Right hindlimb (tissue), 1 donor: ENCODE measurements at places on chromosomes 5 and 9.

DNA sequence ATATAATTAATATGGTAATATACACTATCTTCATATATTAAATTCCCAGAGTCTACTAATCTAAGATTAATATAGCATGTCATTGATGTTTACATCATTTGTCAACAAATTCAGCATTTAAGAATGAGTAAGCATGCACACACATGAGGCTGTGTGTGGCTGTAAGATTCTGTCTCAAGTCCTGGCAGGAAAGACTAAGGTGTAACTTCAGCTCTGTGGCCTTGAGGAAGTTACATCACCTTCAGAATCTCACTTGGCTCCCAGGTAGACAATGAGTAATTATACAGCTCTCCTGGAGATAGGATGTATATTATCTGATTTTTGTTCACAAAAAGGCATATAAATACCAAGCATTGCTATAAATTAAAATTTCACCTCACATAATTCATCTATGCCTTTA, 119.4 kb upstream of the IQGAP2 start:
- no peak for DNase-seq

DNA sequence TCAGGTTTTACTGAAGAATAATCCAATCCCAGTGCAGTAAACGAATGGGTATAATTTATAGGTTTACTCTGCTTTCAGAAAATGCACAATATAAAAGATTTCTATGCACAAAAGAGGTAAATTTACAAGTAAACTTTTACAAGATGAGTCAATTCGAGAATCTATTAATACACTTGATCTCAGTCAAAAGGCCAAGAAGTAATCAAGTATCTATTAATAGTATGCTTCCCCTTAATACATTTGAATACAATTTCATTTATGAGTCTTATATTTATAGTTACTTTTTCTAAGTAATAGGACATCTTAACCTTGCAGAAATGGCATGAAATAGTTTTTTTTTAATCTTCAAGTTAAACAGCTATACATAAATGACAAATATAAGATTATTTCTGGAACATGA, 355.2 kb upstream of the EFNA5 start:
- DNase-seq: no peak

GRCh38 chr9:136992819-136993369, 672 bp downstream of the PAXX start:
- no peak for DNase-seq

DNA sequence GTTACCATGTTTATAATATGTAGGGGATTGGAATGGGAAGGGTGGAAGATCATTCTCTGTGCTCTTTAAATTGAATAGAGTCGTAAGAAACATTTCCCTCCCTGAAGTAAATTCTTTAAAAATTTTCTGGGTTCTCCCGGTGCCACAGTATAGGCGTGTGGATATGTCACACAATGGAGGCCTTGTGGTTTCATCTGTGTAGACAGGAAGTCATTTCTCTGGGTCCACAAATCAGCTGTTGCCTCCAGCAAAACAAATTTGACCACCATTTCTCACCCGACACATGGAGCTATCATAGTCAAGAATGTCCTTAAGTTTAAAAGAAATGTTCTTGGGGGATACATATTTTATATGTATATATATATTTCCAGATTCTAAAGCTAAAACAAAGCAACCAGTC, 17.4 kb downstream of the CEP78 start:
- no peak for DNase-seq

- no peak for DNase-seq
Observed at GRCh38 chr5:149748471-149749094, 18.5 kb downstream of the PPARGC1B start.

DNA sequence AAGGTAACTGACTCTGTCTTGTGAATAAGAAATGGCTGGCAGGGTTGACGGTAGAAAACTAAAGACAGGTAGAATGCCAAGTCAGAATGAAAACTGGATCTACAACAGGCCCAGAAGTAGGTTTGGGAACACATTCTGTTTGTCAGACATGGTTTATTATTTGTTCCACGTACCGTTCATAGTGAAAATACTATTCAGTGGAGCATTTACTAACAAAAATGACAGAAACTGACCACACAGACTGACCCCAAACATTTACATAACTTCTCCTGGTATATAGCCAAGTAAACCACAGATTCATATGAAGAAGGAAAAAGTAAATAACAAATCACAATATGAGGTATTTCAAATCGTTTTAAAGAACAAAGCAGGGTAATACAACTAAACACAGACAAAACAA, 73.7 kb downstream of the SLC38A9 start:
- DNase-seq: no peak

GRCh38 chr9:123761905-123762605, 167.9 kb downstream of the DENND1A start:
- no peak for DNase-seq

- DNase-seq: no peak
Observed at GRCh38 chr9:18857769-18858168, 175.2 kb downstream of the SAXO1 start.

DNA sequence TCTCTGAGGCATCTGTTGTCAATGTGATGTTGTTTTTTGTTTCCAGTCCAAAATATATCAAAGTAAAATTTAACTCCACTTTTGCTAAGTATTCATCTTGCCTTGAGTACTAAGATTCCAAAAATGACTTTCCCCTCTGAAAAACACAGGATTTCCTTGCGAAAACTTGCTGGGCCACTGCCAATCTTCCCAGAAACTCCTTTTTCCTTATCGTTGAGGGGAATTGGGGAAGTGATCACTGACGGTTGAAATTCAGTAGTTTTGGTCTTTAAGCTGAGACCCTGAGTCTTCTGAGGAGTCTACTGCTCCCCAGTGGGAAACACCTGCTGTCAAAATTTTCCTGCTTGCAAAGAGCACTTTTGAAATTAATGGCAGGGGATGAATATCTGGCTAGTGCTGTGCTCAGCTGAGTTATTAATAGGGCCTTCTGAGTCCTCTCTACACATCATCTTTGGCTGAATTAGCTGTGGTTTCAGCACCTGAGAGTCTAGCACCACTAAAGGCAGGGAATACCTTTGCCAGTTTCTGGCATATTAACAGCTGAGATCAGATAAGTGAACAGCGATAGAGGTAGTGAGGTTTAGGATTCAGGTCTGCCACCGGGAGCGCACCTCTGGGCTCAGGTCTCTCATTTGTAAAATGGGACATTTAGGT, 18.0 kb downstream of the TLR4 start:
- DNase-seq: no peak

- no peak for DNase-seq
Observed at GRCh38 chr9:16368237-16369087, 502.0 kb downstream of the BNC2 start.

DNA sequence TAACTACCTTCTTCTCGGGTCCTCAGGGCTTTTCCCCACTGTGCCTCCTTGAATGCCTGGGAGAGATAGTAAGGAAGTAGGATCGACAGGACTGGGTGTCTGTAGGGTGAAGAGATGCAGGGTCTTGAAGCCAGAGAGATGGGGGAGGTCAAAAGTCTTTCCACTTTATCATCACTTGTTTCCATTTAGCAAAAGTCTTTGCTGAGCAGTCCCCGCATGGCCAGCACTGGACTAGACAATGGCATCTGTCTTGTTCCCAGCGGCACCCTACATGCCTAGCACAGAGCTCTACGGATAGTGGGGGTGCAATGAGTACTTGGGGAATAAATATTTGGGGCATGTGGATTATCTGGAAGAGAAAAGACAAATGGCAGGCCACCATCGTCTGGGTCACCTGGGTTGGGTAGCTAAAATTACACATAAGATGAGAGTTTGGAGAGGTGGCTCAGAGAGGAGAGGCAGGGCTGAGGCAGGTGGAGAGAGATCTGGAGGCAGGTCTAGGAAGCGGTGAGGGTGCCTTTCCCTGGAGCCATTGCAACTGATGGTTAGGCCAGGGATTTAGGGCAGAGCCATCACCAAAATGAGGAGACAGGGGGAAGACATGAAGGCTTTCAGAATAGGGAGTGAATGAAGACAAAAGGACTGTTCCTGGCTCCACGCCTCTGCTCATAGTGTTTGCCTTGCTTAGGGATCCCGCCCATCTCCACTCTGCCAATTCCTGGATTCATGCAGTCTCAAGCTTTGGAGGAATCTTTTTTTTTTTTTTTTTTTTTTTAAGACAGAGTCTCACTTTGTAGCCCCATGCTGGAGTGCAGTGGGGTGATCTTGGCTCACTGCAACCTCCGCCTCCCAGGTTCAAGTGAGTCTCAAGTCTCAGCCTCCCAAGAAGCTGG, 250.8 kb upstream of the KLF4 start:
- DNase-seq: peak; percentile 71

DNA sequence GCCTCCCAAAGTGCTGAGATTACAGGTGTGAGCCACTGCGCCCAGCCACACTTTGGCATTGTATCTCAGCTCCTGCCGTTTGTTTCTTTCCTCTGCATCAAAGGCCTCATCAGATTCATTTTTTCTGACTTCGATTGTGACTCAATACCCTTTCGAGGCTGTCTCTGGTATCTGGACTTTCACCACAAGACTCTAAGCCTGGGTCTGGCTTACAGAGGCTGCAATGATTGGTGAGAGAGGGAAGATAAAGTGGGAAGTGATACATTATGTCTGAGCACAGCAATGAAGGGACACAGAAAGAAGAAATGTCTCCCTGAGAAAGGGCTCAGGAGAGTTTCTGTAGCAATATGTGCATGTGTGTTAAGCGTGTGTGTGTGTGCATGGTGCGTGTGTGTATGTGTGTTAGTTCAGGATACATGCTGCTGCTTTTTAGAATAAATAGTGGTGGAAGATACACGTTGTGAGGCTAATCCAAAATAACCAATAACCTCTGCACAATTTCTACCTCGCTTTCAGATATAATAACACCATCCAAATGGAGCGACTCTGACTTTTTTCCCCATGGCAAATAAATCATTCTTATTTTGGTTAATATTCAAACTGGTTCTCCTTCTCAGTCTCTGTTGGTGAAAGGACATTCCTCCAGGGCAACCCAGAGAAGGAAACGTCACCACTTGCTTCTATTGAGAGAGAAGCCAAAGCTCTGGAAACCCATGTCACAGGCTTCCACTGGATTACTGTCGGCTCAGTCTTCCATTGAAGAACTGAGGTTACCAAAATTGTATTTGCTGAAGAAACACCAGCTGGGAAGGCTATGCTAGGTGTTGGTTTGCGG, 8.1 kb upstream of the DAB2 start:
- no peak for DNase-seq

GRCh38 chr9:107600060-107600573, 110.5 kb upstream of the KLF4 start:
- no peak for DNase-seq

- DNase-seq: no peak
Observed at GRCh38 chr5:67235399-67236110, 39.0 kb upstream of the CD180 start.

- no peak for DNase-seq
Observed at GRCh38 chr5:136020001-136020382, 8.8 kb upstream of the TGFBI start.

GRCh38 chr5:90886381-90886780, 327.8 kb downstream of the ADGRV1 start:
- no peak for DNase-seq

DNA sequence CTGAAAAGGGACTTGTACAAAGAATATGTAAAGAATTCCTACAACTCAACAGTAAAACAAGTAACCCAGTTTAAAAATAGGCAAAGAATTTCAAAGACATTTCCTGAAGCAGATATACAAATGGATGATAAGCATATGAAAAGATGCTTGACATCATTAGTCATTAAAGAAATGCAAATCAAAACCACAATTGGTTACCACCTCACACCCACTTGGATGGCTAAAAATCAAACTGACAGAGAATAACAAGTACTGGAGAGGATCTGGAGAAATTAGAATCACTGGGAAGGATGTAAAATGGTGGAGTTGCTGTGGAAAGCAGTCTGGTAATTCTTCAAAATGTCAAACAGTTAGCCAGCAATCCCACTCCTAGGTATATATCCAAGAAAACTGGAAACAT, 12.5 kb upstream of the FOXE1 start:
- DNase-seq: no peak

GRCh38 chr5:98307811-98308210, 465.7 kb upstream of the RGMB start:
- DNase-seq: no peak

- no peak for DNase-seq
Observed at GRCh38 chr5:75057561-75057960, 5.2 kb upstream of the GCNT4 start.

DNA sequence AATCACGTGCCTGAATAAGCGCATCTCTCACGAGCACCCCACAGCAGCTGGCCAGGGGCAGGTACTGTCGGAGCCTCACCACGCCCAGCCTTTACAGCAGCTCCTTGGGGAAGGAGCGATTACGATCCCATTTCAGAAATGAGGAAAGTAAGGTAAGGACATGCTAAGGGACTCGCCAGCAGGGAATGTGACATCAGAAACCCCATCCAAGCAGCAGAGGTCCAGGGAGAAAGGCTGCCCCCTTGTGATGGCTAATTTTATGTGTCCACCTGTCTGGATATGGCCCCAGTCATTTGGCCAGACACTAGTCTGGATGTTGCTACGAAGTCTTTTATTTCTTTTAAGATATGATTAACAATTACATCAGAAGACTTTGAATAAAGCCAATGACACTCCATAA, 77.3 kb downstream of the UBE2QL1 start:
- DNase-seq: no peak

- no peak for DNase-seq
Observed at GRCh38 chr9:92385001-92385400, 19.4 kb downstream of the OGN start.

GRCh38 chr9:20474496-20474895, 147.8 kb downstream of the MLLT3 start:
- no peak for DNase-seq

DNA sequence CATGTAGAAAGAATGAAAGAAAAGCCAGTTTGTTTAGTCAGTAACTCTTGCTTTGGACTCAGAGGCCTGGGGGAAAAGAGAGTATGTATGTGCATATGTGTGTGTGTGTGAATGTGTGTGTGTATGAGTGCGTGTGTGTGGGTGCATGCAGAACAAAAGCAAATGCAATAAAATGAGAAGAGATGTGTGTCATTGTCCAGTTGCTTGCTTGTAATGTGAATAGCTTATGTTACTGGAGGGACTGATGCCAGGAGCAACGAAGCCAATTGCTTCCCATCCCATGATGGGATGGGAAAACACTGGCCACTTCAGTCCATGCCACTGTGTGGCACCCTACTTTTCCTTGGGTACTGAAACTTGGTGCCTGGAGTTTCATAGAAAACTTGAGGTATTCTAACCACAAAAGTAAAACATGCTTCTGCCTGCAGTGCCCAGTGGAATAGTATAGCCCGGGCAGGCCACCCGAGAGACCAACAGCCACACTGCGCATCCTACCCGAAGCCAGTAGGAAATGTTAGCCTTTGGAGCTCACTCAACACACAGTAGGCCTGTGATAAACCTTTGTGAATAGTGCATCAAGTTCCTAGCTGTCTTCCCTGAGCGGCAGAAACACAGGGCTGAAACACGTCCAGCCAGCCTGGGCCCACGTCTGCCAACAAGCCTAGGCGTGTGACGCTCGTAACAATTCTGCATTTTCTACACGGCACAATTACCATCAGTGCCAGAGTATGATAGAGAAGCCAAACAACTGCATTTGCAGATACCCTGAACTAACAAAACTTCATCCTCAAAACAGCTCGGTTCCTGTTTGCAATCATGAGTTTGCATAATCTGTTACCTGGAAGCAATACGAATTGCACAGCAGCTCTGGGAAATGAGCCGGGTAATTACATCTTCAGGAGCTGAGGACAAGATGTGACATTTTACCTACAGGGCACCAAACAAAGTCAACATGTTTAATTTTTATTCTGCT, 198.1 kb downstream of the SYK start:
- no peak for DNase-seq
